ENCODE measurements at places on chromosomes 6 and 20.

DNA sequence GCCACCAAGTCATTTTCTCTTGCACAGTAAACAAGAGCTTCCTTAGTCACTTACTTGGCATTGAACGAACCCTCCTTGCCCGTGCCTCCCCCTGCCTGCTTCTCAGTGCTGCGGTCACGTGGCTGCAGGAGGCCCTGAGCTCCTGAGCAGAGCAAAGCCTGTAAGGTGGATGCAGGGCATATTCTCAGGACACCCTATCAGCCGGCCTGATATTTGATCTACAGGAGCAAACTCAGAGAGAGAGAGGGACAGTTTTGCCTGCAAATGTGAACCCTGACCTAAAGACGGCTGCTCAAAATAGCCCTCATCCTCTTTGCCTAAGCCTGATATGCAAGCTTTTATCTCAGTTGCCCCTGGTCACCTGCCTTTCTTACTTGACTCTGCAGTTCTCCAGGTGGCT is 93.0 kb upstream of the POPDC3 start:
- peak; percentile 23 for DNase-seq

DNA sequence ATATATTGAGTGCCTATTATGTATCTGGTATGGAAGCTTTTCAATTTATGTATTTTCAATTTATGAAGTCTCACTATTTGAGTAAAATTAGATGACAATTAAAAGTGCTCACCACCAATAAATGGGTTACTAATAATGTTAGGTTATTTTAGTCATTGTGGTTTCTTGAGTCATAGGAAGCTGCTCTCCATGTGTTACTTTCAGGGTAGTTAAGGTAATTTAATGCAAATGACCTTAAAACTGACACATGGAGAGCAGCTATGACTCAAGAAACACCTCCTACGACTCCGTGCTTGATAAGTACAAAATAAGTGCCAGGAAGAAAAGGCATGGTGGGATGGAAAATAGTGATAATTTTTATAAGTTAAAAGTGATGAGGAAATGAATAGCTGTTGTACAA is 16.5 kb upstream of the TINAG start:
- DNase-seq: peak; percentile 64

GRCh38 chr6:89745716-89746115 is 73.9 kb downstream of the MDN1 start:
- peak; percentile 76 for DNase-seq

- peak; percentile 42 for DNase-seq
Observed at GRCh38 chr20:11182720-11183119, 508.9 kb upstream of the JAG1 start.

DNA sequence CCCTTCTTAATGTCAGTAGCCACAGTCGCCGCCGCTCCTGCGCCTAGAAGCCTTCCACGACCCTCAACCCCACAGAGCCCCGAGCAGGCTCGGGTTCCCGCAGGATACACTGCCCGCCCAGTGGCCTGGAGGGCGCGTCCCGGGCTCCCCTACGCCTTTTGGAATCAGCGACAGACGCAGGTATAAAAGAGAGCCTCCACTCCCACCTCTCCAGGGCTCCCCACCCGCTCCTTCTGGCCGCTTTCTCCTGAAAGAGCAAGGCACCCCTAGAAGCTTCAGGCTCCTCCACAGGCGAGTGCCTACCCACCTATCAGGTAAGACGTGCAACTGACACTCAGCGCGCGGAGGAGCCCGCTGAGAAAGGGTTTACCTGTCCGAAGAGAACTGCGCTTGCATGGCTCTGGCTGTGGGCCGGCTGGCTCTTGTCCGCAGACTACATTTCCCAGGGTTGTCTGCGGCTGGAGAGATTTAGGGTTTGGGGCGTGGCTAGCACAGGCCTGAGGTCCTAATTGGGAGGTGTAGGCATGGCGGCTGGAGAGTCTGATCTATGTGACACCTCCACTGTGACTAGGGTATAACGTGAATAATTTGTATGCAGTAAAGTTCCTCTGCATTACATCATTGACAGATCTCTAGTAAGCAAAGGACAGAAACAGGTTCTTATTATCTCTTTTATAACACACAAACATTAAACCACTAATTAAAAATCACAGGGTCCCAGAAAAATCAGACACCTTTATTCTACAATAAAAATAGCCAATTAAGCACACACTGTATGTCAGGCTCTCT is 13.5 kb upstream of the ZNF391 start:
- peak; percentile 36 for DNase-seq

GRCh38 chr6:107128175-107128574 is 12.9 kb upstream of the BEND3 start:
- peak; percentile 52 for DNase-seq

DNA sequence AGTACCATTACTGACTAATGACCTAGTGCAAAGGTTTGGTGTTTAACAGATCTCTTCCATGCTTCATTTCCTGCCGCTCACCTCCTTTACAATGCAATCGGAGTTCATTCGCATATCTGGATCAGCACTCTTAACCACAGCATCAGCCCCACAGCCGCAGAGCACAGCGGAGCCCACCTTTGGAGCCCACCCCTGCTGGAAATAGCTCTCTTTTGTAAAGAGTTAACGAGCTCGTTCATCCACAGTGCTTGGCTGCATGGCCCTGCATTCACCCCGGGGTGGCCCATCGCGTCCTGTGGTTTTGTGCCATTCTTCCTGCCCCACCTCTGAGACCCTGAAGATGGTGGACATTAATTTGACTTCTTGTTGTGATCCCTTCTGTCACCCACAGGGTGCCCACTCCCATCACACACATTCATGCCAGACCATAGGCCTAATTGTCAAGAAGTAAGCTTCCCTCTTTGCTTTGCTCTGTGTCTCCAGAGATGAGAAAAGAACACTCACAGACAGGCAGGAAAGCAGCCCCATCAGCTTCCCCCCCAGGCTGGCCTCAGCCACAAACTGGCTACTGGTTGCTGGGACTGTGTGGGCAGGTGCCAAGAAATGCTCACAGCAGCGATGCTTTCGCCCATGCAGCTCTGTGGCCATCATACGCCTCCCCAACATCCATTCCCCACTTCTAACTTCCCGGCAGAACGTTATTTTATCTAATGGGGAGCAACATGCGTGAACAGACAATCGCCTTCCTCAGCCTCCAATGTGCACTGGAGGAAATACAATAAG is 167.0 kb downstream of the LRFN2 start:
- DNase-seq: no peak

DNA sequence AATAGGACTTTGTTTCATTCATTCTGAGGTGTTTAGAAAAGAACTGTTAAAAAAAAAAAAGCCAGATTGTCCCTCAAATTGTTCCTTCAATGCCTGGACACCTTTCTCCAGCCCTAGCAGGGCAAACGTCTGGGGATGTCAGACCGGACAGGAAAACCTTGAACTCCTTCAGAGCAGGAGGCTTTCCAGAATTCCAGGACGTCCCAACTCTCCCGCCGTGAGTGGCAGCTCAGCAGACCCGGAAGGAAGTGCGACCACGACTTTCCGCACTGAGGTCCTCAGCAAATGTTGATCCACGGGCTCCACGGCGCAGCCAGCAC is 139.1 kb downstream of the DLL1 start:
- DNase-seq: no peak

GRCh38 chr6:168530653-168531071 is 89.7 kb downstream of the SMOC2 start:
- DNase-seq: no peak

DNA sequence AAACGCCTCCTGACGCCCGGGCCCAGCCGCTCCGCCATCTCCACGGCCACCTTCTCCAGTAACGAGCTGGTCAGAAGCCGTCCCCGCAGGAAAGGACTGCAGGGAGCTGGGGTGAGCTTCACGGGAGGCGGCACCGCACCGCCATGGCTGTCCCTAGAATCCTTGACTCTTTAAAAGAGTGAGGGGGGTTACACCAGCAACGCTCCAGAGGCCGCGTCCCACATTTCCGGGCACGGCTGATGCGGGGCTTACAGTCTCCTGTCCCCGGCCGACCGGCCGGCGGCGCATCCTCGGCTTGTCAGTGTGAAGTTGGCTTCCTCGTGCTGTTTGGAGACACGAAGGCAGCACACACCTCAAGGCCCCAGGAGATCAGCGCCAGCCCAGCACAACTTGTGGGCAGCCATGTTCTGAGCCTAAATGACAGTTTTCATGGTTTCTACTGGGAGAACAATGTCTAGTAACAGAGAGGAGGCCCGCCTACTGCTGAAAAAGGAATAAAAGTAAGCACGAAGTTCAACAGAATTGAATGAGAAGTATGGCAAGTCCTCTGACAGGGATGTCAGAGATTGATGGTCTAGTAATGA is 30.4 kb downstream of the SLC2A4RG start:
- no peak for DNase-seq

DNA sequence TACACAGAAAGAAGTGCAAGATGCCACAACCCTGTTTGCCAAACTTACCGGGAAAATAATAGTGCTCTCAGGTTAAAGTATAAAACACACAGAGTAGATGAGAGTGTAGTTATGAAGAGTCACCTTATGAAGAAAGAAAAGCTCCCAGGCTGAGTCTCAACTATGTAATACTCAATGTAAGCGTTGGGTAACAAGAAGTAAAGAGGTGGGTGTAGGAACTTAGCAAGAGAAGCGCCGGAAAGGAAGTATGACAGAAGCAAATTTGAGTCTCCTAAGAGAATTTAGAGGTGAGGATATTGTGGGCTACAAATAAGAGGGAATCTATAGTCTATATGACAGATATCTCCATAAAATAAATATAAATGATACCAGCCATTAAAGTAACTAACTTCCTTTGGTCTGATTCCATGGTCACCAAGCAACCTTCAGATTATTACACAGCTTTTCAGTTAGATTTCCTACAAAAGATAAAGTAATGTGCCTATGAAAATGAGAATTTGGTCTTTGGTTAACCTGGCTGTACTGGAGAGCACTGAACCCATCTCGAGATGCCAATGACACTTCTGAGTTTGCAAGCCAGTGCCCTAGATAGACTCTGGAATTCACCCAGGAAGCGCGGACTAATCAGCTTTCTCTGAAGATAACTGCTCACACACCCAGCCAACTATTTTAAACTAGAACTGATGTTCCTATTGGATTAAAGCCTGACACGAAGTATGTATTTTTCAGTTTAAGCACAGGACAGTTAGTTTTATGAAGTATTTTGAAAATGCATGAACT is 1.8 kb downstream of the TUBE1 start:
- no peak for DNase-seq

- peak; percentile 36 for DNase-seq
Observed at GRCh38 chr6:116779573-116780164, 14.2 kb upstream of the FAM162B start.

DNA sequence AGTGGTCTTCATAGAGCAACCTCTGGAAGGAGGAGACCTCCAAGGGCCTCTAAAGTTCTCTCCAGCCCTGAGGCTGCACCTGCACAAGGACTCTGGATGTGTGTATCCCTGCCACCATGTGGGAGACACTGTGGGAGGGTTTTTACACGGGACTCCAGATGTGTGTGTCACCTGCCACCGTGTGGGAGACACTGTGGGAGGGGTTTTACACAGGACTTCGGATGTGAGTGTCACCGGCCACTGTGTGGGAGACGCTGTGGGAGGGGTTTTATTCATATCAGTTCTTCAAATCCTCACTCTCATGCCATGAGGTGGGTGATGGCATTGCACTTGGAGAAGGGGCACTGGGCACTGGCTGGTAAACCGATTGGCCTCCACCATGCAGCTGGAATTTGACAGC is 90.2 kb upstream of the SSTR4 start:
- DNase-seq: no peak

- no peak for DNase-seq
Observed at GRCh38 chr20:34626992-34627391, 49.9 kb downstream of the PIGU start.

DNA sequence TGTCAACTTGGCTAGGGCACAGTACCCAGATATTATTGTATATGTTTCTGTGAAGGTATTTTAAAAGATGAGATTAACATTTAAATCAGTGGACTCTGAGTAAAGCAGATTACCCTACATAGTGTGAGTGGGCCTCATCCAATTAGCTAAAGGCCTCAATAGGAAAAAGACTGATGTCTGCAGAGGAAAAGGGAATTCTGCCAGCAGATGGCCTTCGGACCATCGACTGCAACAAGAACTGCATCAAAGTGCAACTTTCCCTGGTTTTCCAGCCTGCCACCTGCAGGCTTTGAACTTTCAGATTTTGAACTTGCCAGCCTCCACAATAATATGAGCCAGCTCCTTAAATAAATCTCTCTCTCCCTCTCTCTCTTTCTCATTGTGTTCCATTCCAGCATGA is 80.5 kb downstream of the IMPG1 start:
- DNase-seq: no peak

GRCh38 chr6:39243809-39244208 is 14.5 kb upstream of the KCNK5 start:
- no peak for DNase-seq

- DNase-seq: peak; percentile 85
Observed at GRCh38 chr20:56322681-56323080, 36.1 kb upstream of the FAM210B start.

GRCh38 chr20:62475027-62475771 is 596 bp downstream of the GATA5 start:
- no peak for DNase-seq

DNA sequence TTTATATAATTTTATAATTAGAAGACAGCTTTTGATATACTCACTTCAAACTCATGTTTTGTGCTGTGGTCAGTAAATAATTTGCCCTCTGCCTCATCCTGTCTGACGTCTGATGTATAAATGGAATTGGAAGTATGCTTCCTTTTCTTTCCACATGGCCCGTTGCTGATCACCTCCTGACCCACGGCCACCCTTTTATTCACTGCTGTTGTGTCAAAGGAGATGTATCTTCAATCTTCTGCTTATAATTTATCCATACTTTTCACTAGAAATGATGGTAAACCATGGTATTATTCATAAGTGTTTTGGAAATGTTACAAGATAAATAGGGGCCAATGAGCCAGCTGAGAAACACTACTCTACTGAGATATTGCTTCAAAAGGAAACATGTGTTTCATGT is 841.8 kb downstream of the PHF3 start:
- peak; percentile 0 for DNase-seq

GRCh38 chr6:36547646-36548400 is 544 bp upstream of the STK38 start:
- DNase-seq: no peak

GRCh38 chr6:17167327-17167979 is 65.6 kb downstream of the STMND1 start:
- peak; percentile 64 for DNase-seq

GRCh38 chr20:25374842-25375241 is 15.8 kb downstream of the ABHD12 start:
- no peak for DNase-seq

DNA sequence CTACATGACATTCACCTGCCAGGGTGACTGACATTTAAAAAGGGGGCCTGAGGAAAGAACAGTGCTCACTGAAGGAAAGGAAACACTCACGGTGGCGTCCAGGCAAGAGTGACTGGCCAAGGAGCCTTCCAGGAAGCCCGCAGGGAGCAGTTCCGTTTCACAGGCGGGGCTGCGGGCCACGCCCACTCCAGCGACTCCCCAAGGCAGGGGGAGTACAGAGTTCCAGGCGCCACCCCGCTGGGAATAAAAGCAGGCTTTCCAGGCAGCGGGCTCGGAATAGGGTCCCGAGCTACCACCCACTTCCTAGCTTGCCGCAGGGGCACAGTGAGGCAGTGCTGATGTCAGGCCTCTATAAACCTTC is 34.2 kb downstream of the PKIG start:
- no peak for DNase-seq

- no peak for DNase-seq
Observed at GRCh38 chr20:3775457-3776108, 5.7 kb downstream of the SPEF1 start.
